ENCODE measurements at places on chromosomes 1 and 21.
A peak's percentile ranks its signal among the peaks of the same experiment; 100 is the strongest.

GRCh38 chr1:179754041-179754624, 11.0 kb downstream of the FAM163A start:
- no peak for DNase-seq

DNA sequence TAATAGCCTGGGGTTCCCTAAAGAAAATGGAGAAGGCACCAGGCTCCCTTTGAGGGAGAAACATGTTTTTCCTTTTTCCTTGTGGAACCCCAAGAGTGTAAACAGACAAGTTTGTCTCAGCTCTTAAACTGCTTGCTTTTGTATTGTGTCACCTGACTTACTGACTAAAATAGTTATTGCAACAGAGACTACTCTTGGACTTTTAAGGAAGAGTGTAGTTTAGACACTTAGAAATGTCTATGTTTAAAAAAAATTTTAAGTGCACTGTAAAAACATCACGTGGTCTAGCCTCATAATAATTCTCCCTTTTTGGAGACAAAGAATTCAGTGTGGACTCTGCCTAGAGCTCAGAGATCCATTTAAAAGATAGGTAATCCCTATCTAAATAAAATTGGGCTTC, 141.1 kb downstream of the TRIM33 start:
- DNase-seq = no peak

DNA sequence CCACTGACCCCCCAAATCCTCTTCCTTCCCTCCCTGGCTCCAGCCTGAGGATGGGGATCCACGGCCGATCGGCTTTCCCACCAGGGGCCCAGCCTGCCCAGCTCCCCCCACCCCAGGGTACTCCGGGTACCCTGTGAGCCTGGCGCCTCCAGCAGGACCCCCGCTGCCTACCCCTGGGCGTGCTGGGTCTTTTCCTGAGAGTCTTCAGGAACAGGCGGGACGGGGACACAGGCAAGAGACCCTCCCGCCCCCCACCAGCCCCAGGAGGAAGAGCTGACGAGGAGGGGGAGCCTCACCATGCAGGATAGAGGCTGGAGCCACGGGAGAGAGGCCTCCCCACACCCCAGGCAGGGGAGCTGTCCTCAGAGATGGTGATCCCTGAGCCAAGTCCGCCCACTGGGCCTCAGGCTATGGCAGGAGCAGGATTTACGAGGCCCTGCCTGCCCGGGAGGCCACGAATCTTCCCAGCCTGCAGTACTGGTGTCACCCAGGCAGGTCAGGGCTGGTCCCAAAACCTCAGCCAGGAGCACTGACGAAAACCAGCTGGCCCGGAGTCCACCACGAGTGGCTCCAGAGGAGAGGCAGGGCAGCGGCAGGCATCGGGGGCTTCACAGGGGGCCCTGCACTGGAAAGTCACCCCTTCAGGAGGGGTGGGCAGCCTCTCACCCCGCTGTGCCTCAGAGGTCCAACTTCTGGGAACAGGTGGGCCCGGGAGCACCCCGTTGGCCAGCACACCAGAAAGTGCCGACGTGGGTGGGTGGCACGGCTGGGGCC, 58.0 kb downstream of the MEGF6 start:
- no peak for DNase-seq

DNA sequence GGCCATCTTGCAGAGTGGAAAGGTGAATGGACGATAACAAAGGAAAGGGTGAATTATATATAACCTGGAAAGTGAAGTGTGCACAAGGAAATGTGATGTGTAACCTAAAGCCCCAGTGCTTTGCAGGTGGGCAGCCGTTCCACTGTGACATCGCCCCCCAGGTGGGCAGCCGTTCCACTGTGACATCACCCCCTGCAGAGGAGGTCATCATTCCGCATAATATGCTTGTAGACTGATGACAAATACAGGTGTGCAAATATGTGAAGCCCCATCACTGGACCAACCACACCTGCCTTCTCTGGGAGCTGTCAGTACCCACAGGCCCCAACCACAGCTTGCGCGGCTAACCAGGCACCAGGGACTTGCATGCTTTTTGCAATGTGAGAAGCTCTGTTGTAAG, 4.7 kb upstream of the ZNF496 start:
- no peak for DNase-seq

GRCh38 chr1:180415985-180416633, 86.3 kb downstream of the ACBD6 start:
- peak; percentile 39 for DNase-seq

DNA sequence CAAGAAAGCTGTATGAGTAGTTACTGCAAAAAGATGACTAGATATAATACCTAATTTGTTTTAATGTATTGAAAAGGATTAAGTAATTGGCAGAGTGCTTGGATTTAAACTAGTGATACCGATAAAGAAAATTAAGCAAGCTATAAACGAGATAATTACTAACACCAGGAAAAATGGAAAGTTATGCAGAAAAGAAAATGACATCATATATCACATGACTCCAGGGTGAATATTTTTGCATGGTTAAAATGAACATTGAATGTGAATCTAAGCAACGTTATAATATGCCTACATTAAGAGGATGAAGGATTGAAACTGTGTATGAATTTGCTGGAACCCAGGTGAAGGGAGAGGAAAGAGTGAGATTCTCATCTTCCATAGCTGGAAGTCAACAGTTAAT, 644.4 kb downstream of the ADGRL2 start:
- DNase-seq = no peak

GRCh38 chr1:35605071-35605866, 32.2 kb downstream of the TFAP2E start:
- no peak for DNase-seq

GRCh38 chr1:96281491-96281890, 440.1 kb upstream of the PTBP2 start:
- no peak for DNase-seq

- no peak for DNase-seq
Observed at GRCh38 chr1:46159516-46159915, 15.4 kb upstream of the TSPAN1 start.

DNA sequence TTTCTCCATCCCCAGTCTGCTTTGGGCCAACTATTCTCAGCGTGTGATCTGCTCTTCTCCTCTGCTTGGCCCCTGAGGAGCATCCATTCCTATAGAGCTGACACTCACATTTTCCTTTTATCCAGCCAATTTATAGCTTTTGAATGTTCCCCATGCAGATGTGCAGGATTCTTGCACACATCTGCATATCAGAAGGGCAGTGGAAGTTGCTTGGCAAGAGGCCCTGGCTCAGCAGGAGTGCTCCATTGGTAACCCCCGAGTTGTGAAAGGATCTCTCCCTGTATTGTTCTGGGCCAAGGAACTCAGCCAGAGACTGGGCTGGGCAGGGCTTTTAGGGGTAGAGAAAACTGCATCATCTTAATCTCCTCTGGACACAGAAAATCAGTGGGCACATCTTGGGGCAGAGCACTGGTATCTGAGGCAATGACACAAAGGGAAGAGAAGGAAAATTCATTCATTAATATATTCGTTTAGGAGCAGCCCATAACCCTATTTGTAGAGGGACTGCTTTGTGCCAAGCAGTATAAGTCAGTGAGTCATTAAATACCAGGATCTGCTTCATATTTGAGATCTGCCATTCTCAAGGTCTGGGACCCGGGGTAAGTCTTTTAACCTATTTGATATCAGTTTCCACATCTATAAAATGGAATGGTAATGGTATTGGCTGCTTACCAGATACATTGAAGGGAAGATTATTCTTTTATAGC, 31.0 kb upstream of the BEND5 start:
- no peak for DNase-seq

DNA sequence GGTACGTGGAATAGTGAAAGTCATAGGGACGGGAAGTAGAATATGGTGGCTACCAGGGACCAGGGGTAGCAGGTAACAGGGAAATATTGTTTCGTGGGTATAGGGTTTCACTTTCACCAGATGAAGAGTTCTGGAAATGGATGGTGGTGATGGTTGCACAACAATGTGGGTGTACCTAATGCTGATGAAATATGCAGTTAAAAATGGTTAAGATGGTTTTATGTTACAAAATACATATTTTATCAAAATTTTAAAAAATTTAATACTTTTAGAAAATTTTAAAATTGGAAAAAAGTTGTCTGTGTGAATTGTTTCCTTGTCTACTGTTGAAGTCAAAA, 55.5 kb upstream of the TLR5 start:
- no peak for DNase-seq

DNA sequence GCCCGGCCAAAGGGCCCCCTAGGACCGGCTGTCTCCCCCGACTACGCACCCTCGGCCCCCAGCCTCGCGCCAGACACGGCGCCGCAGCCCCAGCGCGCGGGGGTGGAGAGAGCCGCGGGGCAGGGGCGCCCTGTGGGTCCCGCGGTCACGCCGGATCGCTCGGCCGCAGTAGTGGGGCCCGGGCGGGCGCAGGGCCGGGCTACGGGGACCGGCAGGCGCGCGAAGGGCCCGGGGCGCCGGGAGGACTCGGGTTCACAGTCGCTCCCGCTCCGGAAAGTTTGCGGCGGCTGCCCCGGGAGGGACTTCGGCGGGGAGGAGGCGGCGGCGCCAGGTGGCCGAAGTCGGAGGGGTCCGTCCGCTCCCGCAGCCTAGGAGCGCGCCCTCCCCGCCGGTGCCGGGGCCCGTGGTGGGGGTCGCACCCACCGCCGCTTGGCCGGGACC, 7.1 kb upstream of the ZNF669 start:
- no peak for DNase-seq

DNA sequence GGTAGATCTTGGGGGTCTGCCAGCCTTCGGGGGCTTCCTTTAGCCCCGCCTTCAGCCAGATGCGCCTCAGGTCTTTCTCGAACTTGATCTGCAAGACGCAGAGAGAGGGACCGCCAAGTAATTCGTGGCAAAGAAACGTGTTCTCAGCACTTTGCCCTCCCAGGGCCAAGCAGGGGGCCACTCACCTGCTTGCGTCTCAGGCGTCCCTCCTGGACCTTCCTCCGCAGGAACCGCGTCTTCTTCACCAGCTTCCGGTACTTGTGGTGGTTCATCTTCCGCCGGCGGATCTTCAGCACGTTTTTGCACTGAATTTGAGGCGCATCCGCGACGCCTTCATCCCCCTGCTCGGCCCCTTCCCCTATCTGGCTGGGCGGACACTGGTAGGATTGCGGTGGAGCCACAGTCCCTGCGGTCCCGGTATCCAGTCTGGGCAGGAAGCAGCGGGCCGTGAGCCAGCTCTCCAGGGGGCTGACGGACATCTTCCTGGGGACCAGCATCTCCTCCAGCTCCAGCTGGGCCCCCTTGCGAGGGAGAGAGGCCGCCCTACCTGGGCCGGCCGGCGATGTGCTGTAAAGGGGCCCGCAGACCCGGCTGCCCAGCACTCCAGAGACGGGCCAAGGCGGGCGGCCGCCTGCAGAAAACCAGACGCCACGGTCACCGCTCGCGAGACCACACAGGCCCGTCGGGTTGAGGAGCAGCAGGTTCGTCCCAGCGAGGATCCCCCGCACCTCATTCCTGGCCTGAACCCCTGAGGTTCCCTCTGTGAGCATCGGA, 1.0 kb downstream of the AURKAIP1 start:
- no peak for DNase-seq

DNA sequence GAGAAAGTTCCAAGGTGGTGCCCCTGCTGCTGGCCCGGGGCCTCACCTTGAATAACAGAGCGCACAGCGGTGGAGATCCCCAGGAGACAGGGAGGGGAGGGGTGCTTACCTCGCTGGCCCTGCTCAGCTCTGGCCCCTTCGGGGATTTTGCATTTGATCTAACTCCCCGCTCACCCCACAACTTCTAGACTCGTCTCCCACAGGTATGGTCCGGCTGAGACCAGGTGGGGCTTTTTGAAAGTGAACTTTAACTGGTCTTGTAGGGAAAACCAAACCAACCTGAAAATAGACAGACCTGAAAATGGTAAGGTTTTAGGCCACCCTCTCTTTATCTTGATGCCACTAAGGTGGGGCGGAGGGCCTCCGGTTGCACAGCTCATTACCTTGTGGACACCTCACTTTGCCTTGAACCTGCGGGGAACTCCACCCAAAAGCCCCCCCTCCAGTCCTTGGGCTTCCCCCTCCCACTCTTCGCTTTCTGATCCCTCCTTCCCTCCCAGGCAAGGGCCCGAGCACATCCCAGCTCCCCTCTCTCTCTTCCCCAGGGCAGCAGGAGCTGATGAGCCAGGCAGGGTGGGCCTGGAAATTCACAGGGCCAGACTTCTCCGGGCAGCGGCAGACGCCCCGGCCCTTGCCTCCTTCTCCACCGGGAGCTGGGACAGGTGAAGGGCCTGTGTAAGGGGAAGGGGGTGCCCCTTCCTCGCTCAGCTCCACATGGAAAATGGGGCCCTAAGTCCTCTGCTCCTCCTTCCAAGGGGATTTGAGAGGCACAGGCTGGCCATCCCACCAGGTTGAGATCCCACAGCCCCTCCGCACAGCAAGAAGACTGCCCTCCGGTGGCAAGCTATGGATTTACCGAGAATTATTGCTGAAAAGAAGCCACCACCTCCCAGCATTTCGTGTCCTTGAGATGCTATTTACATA, 16.1 kb downstream of the TNFRSF8 start:
- DNase-seq = no peak

DNA sequence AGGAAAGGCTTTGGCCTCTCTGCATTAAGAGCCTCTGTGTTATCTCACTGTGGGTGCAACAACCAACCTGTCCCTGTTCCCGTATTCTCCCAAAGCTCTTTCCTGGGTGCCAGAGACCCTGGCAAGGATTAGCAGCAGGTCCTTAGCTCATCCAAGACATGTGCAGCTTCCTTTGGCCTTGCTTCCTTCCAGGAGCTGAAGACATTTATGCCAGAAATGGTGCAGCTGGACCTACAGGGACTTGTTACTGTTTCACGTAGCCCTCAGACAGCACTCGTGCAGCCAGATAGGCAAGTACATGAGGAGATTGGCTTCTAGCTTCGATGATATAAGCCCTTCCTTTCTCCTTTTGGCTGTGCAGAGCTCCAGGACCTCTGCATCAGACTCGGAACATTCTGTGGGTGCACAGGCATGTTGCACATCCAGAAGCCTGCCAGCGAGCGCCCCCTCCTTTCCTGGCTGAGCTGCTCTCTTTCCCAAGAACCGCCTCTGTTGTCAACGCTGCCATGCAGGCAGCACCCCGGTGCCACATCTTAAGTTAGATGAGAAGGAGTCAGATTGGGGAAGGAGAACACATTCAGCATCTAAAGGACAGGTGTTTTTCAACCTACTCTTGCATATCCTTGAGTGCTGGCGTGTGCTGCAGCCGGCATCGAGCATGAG, 284.5 kb upstream of the PLXNA2 start:
- DNase-seq = no peak

- DNase-seq = no peak
Observed at GRCh38 chr1:85060038-85060437, 11.7 kb upstream of the MCOLN3 start.

GRCh38 chr1:5490635-5491034, 501.6 kb downstream of the NPHP4 start:
- no peak for DNase-seq

- no peak for DNase-seq
Observed at GRCh38 chr21:40839521-40839920, 7.4 kb downstream of the DSCAM start.
